ENCODE measurements at places on chromosomes 12 and 14.

DNA sequence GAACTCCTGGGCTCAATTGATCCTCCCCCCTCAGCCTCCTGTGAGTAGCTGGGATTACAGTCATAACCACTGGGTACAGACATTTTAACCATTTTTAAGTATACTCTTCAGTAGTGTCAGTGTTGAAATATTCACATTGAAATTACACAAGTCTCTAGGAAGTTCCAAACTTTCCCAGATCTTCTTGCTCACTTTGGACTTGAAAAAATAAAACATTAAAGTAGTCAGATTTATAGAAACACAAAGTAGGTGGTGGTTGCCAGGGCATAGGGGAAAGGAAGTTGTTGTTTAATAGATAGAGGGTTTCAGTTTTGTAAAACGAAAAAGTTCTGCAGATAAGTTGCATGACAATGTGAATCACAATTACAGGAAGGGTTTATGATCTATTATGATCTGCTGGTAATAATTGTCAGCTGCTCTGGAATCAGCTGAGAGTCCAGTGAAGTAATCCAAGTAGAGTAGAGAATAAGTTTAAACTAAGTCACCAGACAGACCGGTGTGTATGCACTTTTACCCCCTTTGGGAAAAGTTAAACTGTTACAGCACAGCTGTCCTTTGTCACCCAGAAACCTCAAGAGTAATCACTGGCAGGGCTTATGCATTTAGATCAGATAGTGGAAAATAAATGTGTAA, 27.4 kb downstream of the PCNX1 start:
- no peak for DNase-seq

- no peak for DNase-seq
Observed at GRCh38 chr12:1531654-1532374, 62.6 kb downstream of the FBXL14 start.

DNA sequence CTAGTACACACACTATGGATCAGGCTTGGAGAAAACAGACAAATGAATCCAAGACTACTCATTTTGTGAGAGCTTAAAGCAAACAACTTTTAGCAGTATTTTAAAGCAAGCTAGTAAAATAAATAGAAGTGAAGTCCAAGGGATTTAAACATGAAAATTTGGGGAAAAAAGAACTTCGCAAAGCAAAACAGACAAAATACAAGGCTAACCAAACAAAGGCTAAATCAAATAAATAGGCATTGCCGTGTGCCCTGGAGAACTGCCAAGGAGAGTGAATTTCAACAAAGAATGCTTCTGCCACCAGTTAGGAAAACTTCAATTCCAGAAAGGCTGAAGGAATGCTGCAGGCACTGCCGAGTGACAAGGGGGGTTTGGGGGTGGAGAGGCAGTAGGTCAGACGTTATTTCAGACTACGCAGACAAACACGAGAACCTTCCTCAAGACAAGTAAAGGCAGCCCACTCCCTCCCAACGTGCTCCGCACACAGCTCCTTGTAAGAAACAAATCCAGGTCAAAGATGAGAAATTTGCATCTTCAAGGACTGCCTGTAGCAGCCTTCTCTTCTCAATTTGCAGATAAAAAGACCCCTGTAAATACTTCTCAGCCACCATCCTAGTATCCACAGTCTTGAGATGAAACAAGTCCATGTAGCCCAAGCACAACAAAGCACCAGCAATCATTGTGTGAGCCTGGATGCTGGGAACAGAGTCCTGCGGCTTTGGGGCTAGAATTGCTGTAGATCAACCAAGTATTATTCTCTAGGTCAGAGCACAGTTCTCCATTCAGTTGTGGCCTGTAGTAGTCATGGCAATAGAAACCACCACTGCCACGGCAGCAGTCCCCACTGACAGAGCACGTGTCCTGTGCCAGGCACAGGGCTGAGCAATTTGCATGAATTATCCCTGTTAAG, 43.3 kb downstream of the EFCAB11 start:
- DNase-seq, result no peak

GRCh38 chr12:66188584-66189485, at the start of gene IRAK3:
TSS of gene IRAK3 (plus strand) at chr12:66189214. CDS start at chr12:66189300, 86 bp downstream.
- peak; percentile 75 for DNase-seq

DNA sequence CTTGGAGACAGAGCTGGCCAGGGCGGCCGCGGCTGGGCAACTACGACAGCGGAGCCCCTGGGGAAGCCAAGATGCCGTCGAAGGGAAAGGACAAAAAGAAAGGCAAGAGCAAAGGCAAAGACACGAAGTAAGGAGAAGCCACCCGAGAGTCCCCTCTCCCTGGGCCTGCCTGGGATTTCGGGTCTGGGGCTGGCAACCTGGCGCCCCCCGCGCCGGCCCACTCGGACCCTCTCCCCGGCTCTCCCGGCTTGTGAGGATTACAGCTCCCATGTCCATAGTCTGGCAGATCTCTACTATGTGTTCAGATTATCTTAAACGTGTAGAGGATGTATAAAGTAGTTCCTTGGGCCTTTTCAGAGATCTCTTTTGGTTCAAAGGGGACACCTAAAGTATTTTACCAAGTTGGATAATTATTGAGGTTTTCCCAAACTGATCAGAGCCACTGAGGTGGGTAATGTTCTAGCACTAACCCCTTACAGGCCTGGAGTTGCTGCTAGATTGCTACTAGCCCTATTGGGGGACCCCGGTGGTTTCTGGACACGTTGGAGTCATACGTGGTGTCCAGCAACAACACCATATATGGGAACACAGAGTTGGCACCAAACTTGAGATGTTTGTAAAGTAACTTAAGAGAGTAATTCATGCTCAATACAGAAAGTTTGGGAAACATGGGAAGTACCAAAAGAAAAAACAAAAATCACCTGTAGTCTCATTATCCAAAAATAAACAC, 424 bp downstream of the BBOF1 start:
- no peak for DNase-seq

- DNase-seq, result peak; percentile 91
Observed at GRCh38 chr14:74217672-74218448, 21.4 kb upstream of the VSX2 start.

DNA sequence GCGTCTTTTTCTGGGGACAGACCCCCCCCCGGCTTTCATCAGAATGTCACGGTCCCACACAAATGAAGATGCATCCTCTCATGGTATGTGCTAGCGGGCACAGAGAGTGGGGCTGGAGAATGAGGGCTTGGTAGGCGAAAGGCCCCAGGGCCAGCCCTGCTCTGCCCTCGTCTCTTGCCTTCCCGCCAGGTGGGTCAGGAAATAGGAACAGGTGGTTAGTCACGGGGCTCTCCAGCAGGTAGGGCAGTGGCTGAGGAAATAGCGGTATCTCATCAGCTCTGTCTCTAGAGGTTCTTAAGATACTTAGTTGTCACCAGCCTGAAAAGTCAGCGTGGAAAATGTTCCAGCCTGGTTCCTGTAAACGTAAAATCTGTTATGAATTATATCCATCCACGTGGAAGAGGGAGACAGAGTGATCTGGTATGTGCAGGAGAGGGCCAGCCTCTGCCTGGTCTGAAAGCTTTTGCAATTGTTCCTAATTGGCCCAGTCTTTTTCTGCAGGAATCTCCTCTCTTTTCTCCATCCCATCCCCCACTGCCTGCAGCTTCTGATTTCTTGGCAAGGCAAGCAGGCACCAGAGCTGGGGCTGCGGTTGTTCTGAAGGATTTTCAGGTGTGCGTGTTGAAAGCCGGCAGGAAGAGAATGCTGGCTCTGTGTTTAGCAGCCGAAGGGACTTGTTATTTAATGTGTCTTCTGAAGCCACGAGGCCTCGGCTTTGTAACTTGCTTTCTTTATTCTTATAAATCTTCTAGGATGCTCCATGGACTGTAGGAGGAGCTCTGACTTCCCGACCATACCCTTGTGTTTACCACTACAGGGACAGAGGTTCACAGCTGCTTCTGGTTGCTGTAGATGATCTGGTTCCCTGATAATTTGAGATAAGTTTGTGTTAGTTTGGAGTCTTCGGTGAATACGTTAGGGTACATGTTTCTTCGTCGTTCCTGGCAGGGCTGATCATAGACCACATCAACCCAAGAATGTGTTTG, 131.1 kb downstream of the CACNA1C start:
- DNase-seq, result no peak

GRCh38 chr14:78029601-78030372, 140.4 kb upstream of the NRXN3 start:
- no peak for DNase-seq

DNA sequence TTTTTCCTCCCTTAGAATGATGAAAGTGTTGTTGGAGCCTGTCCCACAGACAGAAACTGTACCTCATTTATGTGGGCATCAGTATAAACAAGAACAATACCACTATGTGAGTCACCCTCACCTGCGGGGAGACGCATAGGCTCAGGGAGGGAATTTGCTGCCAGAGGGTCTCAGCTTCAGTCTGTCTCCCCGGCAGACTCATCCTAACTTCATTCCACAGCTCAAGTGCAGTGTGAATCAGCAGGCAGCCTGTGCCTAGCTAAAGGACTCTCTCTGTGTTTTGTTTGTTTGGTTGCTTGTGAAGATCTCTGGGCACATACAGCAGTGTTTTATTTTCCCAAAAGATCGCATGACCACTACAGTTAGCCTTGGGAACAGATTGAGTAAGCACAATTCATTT, 98.9 kb downstream of the PRKCH start:
- peak; percentile 77 for DNase-seq
